ENCODE measurements at places on chromosomes 1 and 21. TPM values are rescaled to one million over a fixed set of nuclear protein-coding genes. Genes with fewer than 3 reads are reported as not detected.

DNA sequence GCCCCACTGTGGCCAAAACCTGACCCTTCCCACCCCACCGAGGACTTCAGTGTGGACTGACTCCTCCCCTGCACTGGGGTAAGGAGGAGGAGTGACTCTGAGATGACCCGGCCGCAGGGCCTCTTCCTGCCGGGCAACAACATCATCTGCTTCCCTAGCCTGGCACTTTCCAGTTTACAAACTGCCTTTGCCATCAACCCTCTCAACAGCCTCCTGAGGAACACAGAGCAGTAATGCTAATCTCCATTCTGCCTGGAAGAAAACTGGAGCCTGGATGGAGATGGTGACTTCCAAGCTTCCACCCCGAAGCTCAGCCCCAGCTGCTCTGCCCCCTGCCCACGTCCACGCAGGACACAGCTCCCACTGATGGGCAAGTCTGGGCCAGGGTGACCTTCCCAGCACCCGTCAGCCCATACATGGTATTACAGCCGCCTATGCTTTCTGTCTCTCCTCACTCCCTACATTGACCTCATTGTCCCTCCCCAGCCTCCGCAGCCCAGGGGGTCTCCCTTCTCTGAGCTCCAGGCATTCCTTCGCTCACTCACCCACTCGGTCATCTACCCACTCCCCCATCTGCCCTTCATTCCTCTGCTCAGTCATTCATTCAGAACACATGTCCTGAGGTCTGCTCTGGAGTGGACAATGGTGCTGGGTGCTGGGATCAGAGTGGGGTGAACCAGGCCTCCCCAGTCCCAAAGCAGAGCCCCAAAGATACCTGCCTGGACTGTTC lies 34.2 kb downstream of the RAP1GAP start:
- DNase-seq = no peak

GRCh38 chr1:87612956-87613355 lies 284.3 kb downstream of the LMO4 start:
- no peak for DNase-seq

DNA sequence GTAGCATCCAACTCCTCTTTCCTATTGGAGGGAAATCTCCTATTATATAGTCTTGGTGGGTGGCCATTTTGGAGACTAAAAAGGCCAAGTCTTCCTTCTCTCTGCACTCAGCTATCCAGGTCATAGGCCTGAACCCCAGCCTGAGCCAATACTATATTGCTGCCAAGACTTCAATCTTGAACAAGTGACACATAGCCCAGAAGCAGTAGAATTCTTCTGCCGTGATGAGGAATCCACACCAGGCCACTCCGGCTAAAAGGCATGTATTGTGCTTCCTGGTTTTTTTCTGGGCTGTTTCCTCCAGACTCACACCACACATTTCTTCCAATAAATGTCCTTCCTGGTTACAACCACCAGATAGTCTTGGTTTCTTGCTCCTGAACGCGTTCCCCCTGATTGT lies 43.0 kb downstream of the ATF3 start:
- DNase-seq = no peak

DNA sequence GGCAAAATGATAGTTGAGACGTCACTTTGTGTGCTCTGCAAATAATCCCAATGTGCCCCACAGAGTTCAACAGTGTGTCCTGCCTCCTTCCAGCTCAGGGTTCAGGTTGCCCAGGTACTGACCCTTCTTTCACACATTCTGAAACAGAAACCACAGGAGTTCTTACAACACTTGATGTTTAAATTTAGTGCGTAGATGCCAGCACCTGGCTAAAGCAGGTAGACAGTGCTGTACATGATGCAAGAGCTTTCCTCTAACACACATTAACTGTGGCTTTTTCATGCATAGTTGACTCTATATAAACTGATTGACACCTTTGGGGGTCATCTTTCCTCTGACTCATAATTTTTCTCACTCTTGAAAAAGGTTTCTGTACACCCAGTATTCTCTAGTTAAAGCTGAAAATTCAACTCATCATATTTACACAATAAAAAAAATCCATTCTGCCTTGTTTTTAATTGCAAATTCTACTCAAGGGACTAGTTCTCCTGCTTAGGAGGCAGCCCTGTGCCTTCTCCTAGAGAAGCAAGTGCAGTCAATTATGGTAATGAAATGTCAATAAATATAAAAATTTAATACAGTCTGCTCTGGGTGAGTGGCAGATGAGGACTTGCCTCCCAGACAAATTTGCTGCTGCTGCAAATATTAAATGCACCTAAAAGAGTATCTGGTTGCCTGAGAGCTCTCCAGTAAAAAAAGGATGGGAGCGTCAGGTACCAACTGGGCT lies 91.4 kb downstream of the NR5A2 start:
- DNase-seq = no peak

GRCh38 chr1:227779685-227780084 lies 35.8 kb upstream of the PRSS38 start:
- no peak for DNase-seq

GRCh38 chr1:172268237-172268636 lies 152.2 kb upstream of the C1orf105 start:
- no peak for DNase-seq

GRCh38 chr1:115839029-115839678 lies 1.8 kb downstream of the NHLH2 start:
- no peak for DNase-seq

GRCh38 chr1:72649991-72650390 lies 367.7 kb upstream of the NEGR1 start:
- DNase-seq = no peak

GRCh38 chr1:3373175-3373574 lies 81.3 kb upstream of the ARHGEF16 start:
- no peak for DNase-seq

DNA sequence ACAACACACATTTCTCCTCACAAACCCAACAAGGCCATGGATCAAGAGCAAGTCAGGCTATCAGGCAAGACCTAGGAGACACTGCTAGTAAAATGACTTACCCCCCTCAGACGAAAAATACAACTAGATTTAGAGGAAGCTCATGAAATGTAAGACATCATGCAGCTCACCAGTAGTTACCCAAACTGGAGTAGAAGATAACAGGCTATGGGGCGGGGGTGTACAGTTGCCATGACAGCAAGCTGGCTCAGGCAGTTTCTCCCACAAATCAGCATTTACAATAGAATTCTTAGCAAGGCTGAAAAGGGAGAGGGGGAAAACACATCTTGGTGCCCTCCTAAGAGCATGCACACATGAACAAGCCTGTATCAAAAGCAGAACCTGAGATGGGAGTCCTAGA lies 13.9 kb downstream of the TPM3 start:
- DNase-seq = no peak

GRCh38 chr1:93569489-93569888 lies 112.1 kb downstream of the BCAR3 start:
- no peak for DNase-seq

- no peak for DNase-seq
Measured at GRCh38 chr1:55195521-55196233, 19.5 kb downstream of the USP24 start.

DNA sequence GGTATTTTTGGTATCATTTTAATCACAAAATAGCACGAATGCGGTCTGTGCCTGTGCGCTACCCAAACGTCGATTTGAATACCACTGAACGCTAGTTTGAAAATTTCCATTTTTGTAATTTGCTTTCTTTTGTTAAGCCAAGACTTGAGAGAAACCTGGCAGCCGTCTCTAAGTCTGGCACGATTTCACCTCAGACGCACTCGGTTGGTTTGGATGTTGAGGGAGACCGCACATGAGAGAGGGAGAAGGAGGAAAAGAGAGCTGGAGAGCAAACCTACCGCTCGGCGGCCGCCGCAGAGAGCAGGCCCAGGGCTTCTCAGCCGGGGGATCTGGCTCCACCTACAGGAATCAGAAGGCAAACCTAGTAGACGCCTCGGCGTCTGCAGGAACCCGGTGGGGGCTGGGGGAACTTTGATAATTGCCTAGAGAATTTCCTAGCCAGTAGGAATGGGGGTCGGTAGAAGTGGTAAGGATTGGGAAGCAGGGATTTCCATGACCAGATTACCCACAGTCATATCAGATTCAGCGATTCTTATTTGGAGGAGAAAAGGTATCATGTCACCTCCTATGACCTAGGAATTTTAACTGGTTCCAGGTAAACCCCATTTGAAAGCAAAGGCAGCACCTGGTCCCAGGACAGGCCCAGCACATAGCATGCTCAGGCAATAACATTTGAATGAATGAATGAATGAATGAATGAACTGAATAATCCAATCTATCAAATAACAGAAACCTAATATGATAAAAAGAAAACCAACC lies 83.2 kb downstream of the TM2D1 start:
- DNase-seq = peak; percentile 66

GRCh38 chr1:192984080-192984479 lies 75.1 kb downstream of the UCHL5 start:
- no peak for DNase-seq

- no peak for DNase-seq
Measured at GRCh38 chr1:91529856-91530255, 29.2 kb downstream of the CDC7 start.

DNA sequence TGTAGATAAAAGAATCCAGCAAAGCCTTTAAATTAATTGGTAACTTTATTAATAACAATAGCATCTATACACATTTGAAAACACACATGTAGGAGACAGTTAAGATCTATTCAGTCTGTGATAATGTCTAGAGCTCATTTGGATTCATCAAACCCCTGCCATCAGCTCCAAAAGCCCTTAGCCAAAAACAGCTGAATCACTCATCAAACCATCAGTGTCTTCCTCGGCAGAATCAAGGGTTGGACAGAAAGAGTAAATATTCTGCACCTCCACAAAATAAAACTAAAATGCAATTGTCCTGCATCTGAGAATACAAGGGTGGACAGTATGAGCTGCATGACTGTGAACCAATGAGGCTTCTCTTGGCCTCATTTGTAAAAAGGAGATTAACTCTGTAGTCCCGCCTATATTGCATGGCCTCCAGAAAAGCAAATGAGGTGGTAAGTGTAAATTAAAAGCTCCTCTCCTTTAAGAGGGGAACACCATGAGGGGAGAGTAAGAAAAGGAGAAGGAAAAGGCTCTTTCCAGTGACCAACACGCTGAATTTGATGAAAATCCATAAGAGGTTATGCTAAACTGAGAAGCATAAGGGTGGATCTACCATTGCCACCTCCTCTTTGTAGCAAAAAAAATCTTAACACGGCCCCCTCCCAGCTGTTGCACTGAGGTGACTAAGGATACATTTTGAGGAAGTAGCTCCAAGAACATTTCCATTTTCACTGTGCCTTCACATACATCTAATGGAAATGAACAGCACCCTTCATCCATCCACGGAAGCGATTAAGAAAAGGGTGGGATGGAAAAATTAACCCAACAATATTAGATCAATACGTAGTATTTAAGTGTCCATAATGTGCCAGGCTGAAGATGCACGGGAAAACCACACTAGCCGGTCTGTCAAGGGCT lies 14.7 kb upstream of the BOLA1 start:
- peak; percentile 56 for DNase-seq

DNA sequence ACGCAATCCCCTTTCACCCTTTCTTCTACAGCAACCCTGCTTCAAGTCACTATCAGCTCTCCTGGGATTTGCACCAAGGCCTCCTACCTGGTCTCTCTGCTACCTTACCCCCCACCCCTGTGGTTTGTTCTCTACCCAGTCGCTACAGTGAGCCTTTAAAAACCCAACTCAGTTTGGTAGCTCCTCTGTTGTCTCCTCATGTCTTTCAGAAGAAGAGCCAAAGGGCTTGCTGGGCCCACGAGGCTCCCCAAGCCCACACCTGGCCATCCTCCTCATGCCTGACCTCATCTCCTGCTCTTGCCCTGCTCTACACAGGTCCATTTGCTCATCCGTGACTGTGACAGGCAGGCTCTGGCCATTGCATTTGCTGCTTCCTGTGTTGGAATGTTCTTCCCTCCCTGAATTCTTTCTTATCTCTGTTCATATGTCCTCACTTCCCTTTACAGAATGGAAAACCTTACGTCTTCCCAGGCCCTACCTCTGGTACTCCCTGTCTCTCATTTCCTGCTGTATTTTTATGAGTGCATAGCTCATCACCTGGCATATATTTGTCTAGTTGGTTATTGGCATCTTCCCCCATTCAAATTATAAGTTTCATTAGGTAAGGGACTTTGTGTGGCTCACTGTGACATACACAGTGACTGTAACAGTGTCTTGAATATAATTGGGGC lies 3.3 kb downstream of the RGS16 start:
- DNase-seq = no peak

DNA sequence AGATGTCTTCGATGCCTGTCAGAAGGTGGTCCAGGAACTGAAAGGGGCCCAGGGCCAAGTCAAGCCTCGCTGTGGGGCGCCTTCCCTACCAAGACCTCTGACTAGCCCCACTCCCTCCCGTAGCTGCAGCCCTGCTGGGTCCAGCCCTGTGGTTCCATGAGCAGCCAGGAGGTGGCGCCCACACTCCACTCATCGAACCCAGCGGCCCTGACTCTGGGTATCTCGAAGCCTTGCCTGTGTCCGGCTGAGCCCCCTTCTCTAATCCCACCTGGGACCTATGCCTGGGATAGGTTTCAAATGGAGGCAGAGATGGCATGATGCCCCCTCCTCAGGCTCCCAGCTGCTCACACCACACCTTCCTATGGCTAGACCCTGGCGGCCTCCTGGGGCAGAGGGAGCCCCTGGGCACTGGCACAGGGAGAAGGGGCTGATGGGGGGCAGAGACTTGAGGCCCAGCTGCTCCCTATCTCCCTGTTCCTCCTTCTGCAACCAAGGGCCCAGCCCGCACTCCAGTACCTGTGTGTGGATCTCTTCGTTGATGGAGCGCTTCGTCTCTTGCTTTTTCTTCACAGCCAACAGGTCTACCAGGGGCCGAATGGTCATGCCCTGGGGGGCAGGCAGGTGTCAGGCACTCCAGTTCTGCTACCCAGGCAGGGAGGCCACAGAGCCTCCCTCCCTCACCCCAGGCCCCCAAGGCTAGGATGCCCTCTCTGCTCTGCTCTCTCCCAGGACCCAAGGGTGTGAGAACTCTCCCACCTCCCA lies 52.0 kb downstream of the SLC9A1 start:
- peak; percentile 80 for DNase-seq

DNA sequence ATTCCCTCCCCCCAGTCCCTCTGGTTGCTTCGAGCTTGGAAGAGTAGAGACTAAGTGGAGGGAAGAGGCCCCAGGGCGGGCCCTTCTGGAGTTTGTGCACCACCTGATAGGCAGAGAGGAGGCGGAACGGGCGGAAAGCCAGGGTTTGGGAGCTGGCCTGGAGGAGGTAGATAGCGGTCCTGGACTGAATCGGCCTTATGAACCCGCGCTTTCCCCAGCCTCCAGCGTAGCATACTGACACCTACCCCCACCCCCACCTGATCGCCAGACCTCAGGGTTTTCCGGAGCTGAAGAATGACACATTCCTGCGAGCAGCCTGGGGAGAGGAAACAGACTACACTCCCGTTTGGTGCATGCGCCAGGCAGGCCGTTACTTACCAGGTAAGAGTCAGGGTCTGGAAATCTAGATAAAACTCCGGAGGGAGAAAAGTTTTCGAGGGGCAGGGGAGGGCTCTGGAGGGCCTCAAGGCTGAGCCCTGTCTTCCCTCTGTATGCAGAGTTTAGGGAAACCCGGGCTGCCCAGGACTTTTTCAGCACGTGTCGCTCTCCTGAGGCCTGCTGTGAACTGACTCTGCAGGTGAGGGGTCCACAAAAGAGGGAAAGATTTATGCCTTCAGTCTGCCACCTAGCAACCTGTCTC lies 705 bp downstream of the UROD start:
- peak; percentile 31 for DNase-seq

- no peak for DNase-seq
Measured at GRCh38 chr1:87718241-87718950, 389.7 kb downstream of the LMO4 start.

RHCE gene
- not detected for total RNA-seq

IRF6 gene
- not detected for total RNA-seq

ATF6 gene
- total RNA-seq = 28.0 TPM

OR6K3 gene
- total RNA-seq = not detected

NUP210L gene
- total RNA-seq = 0.12 TPM

C1orf210 gene
- not detected for total RNA-seq

LAMB3 gene
- total RNA-seq = 1.3 TPM

Measured in activated CD4-positive, alpha-beta T cell treated with anti-CD3 and anti-CD28 coated beads, Interleukin-2, amount 10 ng/mL, durations not matched to agents 7 days and 5 days (primary cell).